Umbilical cord (tissue), 2 donors: ENCODE measurements at places on chromosomes 1 and 21.
A peak's percentile ranks its signal among the peaks of the same experiment; 100 is the strongest.

GRCh38 chr1:39908534-39908933, 6.8 kb upstream of the MYCL start:
- DNase-seq, result no peak

- DNase-seq, result peak; percentile 64
These were observed at the start of gene KIAA0040 for GRCh38 chr1:175192630-175193526. TSS of gene KIAA0040 (minus strand) at chr1:175192776. CDS start at chr1:175161013, 31,763 bp downstream.

DNA sequence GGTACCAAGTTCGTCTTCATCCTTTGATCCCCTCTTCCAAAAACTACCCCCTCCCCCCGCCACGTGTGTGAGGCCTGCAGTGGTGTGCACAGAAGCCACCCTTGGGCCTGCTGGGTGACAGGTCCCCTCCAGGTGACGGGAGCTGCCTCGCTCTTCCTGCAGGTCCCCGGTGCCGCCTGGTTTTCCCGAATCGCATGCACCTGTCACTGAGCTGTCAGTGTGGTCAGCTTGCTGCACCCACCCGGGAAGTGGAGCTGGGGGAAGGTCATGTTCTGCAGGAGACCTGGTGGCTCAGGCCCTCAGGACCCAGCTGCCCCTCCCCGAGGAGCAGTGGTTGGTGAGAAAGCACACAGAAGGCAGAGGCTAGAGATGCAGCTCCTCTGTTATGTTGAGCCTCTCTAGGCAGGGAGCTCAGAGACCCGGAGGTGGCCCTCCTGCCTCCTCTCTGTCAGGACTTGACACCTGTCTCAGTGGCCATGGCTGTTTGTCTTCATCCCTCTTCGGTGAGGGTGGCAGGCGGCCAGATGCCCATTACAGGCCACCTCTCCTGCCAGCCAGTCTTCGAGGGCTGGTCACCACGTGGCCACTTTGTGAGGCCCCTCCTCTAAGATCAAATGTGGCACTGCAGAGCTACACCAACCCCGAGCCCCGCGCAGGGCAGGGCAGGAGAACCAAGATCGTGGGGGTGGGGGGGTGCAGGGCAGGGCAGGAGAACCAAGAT, 60.9 kb downstream of the SKI start:
- no peak for DNase-seq

DNA sequence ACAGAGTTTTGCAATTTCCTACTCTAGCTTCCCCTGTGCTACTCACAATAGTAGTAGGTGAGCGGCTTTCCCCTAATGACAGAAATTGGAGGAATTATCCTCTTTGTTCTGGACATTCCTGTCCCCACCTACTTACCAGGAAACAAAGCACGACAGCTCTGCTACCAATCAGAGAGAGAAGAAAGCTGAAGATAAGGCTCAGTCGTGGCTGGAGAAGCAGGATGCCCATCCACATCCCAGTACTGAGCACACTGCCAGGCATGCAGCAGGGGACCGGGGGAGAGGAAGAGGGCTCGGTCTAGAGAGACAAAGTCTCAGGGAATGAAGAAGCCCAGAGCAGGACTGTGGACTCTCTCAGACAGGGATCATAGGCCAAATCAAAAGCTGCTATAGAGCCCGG, 134.1 kb upstream of the KRTAP19-8 start:
- no peak for DNase-seq

- peak; percentile 30 for DNase-seq
These were observed 210.0 kb downstream of the PLA2G4A start for GRCh38 chr1:187038784-187039183.

DNA sequence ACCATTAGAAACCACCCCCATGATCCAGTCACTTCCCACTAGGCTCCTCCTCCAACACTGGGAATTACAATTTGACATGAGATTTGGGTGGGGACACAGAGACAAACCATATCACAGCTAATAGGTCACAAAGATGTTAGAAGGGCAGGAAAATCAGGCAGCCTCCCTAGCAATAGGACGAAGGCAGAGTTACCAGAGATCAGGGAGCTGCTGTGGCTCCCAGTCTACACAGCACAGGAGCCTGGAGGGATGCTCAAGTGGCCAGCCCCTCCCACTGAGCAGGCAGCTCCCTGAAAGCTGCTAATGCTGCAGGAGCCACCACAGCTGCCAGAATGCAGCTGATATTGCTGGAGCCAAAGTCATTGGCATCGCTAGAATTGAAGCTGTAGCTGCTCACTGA, 51.0 kb downstream of the CR1L start:
- DNase-seq, result no peak

DNA sequence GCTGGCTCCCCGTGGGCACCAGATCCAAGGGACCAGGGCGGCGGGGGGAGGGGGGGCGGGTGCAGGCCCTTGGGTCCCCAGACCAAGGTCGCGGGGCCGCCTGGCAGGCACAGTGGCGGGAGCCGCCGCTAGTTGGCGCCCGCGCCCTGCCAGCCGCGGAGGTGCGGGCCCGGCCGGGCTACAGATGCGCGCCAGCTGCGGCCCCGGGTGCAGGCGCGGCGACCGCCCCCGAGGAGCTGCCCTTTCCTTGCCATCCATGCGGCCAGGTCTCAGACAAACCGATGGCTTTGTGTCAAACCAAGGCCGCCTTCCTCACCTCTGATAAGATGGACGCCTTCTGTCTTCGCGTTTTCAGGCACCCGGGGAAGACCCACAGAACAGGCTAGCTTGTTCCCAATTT, 2.2 kb upstream of the RUNX3 start:
- no peak for DNase-seq

DNA sequence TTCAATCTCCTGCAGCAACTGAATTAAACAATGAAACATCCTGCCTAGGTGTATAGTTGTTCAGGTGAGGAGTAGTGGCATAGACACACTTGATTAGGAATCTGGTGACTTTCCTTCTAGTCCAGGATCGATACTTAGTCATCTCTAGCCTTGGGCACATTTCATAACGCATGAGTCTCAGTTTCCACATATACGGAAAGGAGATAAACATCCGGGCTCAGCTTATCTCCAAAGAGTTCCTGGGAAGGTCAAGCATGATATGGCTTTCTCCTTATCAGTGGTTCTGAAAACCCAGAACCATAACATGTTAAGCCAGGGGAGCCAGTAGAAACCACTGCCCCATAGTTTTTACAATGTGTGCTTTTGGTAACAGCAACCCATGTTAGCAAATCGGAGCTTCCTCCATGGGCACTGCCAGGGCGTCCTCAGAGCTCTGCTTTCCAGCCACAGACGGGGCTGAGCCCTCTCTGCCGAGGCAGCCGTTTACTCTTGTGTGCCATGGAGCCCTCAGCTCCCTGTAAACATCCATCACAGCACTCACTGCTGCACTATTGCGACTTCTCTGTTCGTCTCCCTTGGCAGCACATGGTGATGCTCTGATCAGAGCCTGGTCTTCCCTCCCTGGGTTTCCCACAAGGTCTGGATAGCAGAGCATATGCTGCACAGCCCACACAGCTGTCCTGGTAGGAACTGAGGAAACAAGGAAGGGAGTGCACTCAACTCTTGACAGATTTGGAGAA, 34.6 kb downstream of the RUNX1 start:
- no peak for DNase-seq

GRCh38 chr1:67761730-67762129, 71.5 kb downstream of the GNG12 start:
- no peak for DNase-seq

DNA sequence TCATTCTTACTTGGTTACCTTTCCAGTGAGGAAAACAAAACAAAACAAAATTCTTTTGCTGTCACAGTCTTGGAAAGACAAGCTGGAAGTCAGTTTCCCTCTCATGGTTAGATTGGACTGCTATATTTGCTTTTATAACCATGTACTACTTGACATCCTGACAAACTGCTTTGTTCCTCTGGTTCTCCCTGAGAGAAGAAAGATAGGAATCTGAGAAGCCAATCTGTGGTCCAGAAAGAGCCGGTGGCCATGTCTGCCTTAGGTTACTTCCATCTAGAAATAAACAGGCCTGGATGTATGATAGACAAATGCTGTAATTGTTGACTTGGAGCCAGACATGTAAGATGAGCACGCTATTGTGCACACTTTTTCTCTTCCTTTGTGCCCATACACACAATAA, 330.0 kb downstream of the BRINP3 start:
- no peak for DNase-seq

GRCh38 chr1:38507563-38507962, 352.0 kb downstream of the RRAGC start:
- DNase-seq, result no peak

- peak; percentile 42 for DNase-seq
These were observed 480 bp downstream of the DPYD start for GRCh38 chr1:97920276-97920831.

DNA sequence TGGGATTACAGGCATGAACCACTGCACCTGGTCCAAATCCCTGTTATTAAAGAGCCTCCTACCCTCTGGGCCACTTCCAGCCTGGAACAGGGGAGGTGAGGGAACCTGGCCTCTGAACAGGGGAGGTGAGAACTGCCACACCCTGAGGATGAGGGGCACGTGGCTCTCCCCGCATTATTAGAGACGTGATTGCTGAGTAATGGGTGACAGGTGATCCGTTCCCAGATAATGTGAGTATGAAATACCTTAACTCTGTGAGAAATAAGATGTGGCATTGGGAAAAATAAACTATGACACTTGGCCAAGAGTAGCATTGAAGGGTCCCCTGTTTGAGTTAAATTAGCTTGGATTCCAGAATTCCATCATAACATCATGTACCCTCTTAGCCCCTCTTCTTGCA, 13.6 kb upstream of the SLC25A34 start:
- no peak for DNase-seq

- DNase-seq, result no peak
These were observed 80.2 kb downstream of the SLC45A1 start for GRCh38 chr1:8398086-8398485.

GRCh38 chr1:183051546-183051945, 28.3 kb downstream of the LAMC1 start:
- DNase-seq, result no peak

GRCh38 chr1:38789498-38790169, 69.9 kb downstream of the RRAGC start:
- peak; percentile 10 for DNase-seq

DNA sequence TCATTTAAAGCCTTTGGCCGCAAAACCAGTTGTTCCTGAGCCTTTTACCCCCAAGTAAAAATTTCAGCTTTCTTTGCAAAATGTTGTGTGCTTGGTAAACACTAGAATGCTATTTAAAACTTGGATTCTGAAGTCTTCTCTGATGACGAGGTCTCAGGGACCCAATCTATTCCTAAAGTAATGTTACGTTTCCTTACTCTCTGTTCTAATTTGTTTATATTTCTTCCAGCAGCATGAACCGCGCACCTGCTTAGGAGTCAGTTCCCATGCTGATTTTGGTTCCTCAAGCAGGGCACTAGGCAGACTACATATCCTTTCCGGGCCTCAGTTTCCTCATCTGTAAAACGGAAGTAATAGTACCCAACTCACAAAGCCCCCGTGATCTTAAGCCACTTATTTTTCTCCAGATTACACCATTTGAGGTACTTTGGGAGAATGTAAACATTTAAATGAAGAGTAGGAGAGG, 969 bp upstream of the ALDH4A1 start:
- DNase-seq, result no peak

GRCh38 chr1:89865498-89866382, 44.9 kb downstream of the LRRC8D start:
- DNase-seq, result no peak

DNA sequence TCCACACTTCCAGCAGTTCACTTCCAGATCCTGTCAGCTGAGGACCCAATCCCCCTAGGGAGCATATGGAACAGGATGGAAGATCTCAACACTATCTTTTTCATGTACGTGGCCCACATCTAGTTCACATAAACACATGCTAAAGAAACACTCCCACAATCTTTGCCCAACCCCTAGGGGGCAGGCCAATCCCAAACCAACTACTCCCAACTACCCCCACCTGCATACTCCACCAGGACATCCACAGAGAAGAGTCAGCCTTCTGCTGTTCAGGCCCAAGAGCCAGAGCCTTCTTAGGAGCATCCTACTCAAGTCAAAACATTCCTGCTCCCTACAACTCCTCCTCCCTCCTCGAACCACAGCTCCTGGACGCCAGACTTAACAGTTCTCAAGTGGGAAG, 5.6 kb upstream of the SLC5A9 start:
- no peak for DNase-seq

DNA sequence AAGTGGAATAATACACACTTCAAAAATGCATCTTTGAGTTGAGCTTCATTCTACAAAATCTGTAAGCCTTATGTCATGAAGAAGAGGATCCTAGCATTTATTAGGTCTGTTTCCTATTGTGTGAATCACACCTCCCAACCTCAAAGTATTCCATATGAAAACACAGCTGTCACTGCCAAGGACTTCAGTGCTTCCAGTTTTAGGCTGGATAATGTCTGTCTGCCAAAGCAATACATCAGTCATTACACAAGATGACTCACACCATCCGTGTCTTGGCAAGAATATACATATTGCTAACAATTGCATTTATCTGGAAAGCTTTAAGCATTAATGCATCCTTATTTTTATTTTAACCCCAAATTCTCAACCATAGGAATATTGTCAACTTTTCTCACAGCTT, 125.7 kb upstream of the TMPRSS15 start:
- peak; percentile 83 for DNase-seq

- DNase-seq, result no peak
These were observed 105.6 kb downstream of the PLPP3 start for GRCh38 chr1:56473582-56474270.

- no peak for DNase-seq
These were observed 54.1 kb downstream of the MRPL37 start for GRCh38 chr1:54254055-54254454.

DNA sequence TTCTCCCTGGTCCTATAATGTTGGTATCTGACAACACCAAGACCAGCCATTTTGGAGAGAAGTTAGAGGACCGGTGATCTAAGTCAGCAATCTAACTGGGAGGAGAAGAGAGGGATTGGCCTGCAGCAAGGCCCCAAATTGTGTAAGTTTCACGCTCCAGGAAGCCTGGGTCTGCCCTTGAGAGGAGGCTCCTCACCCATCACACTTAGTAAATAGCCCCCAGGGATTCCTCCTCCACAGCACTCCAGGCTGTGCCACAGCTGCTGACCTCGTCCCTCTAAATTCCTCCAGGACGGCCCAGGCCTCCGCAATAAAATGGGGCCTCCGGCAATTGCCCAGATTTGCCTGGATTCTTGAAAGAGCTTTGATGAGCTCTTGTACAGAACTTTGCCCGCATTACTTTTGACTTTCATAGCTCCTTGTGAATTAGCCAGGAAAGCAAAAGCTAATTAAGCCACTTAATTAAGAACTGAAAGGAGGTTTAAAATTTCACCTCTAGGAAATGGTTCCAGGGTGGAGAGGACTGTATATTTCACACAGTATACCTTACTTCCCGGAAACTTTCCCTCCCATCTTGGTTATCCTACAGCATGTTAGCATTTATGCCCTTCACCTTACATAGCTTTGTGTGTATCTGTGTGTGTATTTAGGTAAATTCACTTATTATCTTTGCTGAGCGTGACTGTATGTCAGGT, 90.5 kb downstream of the LAMC2 start:
- no peak for DNase-seq

GRCh38 chr1:53710584-53710983, 28.4 kb downstream of the GLIS1 start:
- DNase-seq, result no peak

- no peak for DNase-seq
These were observed 41.8 kb downstream of the KIAA0040 start for GRCh38 chr1:175150596-175151319.

DNA sequence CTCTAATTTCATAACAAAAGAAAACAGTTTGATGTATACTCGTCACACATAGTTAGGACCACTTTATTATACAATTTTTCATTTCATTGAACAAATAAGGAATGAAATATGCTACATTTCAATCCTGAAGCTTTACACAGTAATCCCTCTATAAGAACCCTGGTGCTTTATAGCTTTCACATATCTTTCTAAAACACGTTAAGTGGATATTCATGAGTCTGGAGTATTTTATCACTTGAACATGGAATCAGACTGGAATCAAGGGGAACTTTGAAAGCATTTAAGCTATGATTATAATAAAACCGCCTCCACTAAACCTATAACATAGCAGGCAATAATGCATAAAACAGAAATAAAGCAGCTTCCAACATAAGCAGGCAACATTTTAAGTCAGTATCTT, 476.6 kb downstream of the COL11A1 start:
- peak; percentile 93 for DNase-seq
